ENCODE measurements at places on chromosomes 12 and 14.
A peak's percentile ranks its signal among the peaks of the same experiment; 100 is the strongest.

GRCh38 chr12:98951406-98951805 lies 306.3 kb downstream of the APAF1 start:
- DNase-seq: no peak

GRCh38 chr14:31336646-31337045 lies 83.7 kb downstream of the HEATR5A start:
- DNase-seq: no peak

DNA sequence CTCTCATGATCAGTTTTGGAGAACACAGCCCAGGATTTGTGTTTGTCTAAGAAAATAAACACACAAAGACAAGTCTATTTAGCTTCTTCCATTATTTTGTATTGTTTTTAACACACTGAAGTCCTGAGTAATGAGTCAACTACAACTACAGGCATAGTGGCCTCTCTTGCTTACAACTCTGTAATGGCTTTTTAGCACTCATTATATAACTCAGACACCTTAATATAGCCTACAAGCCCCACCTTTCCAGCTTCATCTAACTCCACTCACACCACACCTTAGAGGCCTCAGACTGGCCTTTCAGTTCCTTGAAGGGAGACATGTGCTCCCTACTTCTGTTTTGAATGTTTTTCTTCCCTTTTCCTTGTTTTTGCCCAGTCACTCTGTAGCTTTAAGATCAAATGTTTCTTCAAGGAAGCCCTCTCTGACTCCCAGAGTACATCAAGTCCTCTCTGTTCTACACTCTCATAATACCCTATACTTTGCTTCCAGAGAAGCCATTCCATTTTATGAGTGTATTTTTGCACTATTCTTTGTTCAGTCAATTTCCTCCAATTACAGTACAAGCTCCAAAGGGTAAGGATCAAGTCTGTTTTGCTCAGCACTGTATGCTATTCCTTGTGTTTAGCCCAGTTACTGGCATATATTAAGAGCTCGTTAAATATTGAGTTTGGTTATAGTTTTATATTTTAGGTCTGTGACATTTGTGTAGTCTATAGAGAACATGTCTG lies 233.6 kb upstream of the ARHGAP5 start:
- DNase-seq: no peak

DNA sequence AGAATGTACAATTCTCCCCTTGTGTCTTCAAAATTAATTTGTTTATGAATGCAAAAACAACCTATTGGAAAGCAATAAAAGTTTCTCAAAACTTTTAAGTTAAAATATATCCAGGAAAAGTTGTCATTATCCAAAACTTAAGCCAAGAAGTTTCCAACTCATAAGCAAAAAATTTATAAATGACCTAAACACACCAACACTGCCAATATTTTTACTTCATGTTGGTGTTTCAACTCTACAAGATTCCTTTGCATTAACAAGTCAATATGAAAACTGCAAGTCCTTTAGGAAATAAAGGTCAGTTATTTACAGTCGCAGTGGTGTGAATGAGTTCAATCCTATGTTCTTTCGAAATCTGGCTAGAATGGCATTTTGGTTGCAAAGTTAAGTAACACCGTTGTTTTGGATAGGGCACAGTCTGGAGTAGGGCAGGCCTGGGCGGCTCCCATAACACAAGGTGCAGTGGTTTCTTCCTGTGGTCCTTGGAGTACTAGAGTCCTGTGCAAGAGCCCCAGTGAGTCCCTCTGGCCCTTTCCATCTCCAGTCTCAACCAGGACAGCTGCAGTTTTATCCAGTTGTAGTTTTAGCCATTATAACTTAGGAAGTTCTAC lies 151.4 kb downstream of the MED13L start:
- DNase-seq: no peak

GRCh38 chr12:72276181-72276805 lies 4.1 kb downstream of the TRHDE start:
- DNase-seq: no peak

- peak; percentile 50 for DNase-seq
Observed at GRCh38 chr14:85471156-85471555, 58.8 kb upstream of the FLRT2 start.

GRCh38 chr14:97994020-97994531 lies 1196.9 kb downstream of the VRK1 start:
- DNase-seq: no peak

DNA sequence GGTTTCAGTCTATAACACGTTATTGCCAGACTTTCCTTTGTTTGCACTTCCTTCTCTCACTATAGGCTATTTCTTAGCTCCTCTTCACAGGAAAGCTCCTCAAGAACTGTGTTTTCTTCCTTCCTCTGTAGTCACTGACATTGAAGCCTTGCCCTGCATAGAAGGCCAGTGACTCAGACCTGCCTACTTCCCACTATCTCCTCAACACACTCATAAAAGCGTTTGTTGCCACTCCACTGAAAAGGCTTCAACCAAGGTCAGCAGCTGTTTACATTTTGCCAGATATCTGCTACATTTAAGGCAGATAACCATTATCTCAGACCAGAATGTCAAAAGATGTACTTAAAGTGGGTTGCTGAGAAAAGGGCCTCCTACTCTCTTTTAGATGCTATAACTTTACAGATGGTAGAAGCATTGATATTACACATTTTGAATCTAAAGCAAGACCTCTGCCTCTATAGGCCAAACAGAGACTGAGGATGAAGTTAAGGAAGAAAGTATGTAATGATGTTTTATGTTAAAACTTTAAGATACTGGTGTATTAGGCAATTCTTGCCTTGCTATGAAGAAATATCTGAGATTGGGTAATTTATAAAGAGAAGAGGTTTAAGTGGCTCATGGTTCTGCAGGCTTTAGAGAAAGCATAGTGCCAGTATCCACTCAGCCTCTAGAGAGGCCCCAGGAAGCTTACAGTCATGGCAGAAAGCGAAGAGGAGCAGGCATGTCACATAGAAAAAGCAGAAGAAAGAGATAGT lies 233.3 kb upstream of the FLRT2 start:
- no peak for DNase-seq

DNA sequence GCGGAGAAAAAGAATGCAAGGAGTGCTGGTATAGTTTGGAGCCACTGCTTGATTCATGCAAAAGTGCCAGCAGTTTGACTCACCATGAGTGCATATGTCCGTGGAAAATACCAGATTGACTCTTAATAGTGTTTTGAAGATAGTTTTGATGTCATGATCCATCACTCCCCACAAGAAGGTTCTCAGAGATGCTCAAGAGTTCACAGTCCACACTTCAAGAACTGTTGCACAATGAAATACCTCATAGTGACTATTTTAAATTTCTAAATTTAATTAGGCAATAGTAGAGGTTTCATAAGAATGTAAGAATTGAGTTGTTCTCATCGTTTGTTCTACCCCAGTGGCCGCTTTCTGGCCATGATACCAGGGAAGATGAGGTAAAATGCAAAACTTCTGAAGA lies 286.6 kb upstream of the RGS6 start:
- no peak for DNase-seq

DNA sequence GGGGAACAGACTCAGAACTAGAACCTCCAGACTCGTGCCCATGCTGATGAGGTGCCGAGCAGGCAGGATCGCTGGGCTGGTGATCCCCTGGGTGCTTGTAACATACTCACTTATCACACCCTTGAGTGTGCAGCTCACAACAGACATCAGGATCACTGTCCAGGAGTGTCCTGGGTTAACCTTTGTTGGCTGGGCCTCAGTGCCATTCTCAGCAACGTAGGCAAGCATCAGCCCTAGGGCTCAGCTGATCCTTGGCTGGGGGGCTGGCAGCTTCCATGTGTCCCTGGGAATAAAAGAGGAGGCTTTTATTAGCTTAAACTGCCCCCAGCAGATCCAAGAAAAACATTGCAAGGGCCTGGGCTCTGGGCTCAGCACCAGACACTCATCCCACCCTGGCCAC lies 1.6 kb downstream of the TMEM229B start:
- DNase-seq: no peak

DNA sequence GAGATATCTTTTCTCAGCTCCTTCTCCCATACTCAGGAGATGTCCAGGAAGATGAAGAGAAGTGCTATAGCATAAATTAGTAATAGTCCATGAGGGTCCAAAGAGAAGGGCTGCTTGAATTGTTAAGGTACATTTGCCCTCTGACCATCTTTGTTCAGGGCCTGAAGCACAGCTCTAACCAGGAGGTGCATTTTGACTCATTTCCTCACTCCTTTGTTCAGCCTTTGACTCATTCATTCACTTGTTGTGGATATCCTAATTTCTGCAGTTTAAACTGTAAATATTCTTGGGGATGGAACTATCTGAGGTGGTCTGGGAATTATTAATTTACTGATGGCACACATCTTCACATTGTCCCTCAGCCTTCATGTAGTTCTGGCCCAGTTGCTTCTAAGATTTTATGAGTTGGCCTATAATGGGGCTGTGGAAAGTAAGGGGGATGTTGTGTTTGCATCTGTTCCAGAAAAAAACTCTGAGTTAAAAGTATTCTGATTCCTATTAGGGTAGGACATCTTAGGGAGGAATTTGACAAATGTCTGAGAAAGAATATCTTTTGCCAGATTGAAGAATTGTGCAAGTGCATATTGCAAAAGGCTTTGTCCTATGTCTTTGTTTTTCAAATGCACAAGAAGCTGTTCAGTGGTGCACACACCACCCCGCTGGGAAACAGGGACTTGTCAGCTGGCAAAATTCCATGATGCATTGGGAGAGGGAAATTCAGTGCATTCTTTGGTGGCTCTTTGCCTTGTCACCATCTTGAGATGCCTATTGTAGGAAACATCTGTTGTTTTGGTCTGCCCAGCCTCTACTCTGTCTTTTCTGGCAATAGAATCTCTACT lies 22.1 kb downstream of the SMOC1 start:
- DNase-seq: no peak

- no peak for DNase-seq
Observed at GRCh38 chr12:10293570-10294227, 14.0 kb upstream of the KLRD1 start.

DNA sequence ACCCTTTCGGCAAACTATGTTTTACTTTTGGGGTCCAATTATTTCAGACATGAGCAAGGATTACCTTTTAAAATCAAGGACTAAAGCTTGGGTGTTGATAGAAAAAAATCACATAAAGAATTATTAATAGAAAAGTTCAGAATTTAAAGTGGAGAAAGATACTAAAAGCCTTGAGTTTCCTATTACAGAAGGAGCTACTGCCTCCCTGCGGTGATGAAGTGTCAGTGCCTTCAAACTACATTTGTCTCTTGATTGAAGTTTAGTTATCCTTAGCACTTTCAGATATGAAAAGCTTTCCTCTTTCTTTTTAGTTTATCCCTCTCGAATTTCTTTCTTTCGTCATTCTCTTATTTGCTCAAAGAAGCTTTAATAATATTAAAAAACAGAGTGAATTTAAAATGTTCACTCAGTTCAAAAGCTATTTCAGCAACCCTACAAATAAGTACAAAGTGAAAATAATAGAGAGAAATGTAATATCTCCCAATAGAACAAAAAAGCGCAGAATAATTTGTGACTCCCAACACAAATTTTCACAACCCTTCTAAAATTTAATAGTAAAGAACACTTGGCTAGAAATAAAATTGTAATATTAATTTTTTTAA lies 87.6 kb downstream of the SEC23A start:
- peak; percentile 5 for DNase-seq

GRCh38 chr12:104189915-104190555 lies 25.5 kb upstream of the TXNRD1 start:
- DNase-seq: peak; percentile 47

- DNase-seq: no peak
Observed at GRCh38 chr14:101090976-101091375, 187.5 kb upstream of the RTL1 start.

DNA sequence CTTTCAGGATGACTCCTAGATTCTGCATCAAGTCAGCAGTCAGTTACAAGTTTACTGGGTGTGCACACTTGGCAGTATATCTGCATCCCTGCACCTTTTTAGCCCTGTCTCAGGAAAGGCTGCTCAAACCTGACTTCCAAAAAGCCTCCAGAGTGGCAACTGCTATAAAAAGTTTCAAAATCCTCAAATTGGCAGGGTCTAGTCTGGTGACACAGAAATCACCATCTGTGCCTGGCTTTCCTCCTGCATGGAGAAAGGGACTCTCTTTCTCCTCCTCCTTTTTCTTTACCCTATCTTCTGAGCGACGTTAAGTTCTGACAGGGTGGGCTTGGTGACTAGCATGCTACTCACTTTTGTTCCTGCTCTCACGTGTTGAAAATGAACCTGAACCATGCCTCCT lies 679.5 kb downstream of the C12orf50 start:
- no peak for DNase-seq

DNA sequence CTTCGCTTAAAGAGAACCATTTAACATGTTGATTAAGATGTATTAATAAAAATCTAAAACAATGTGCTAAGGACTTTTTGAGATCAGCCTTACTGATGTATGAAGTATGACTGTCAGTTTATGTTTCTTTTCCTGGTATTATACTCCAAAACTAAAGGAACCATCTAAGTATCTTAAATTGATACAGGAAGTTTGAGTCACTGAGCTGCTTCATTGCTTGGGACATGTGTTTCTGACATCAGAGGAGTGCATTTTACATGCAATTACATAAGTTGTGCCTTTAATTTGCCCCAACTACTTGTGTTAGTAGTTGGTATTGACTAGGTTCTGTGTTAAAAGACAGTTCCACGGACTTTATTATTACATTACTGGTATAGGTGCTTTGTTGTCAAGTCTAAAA lies 50.9 kb downstream of the PROX2 start:
- peak; percentile 35 for DNase-seq

- DNase-seq: no peak
Observed at GRCh38 chr14:74395094-74395493, 30.9 kb downstream of the SYNDIG1L start.

- no peak for DNase-seq
Observed at GRCh38 chr14:37413504-37414003, 181.5 kb downstream of the FOXA1 start.

DNA sequence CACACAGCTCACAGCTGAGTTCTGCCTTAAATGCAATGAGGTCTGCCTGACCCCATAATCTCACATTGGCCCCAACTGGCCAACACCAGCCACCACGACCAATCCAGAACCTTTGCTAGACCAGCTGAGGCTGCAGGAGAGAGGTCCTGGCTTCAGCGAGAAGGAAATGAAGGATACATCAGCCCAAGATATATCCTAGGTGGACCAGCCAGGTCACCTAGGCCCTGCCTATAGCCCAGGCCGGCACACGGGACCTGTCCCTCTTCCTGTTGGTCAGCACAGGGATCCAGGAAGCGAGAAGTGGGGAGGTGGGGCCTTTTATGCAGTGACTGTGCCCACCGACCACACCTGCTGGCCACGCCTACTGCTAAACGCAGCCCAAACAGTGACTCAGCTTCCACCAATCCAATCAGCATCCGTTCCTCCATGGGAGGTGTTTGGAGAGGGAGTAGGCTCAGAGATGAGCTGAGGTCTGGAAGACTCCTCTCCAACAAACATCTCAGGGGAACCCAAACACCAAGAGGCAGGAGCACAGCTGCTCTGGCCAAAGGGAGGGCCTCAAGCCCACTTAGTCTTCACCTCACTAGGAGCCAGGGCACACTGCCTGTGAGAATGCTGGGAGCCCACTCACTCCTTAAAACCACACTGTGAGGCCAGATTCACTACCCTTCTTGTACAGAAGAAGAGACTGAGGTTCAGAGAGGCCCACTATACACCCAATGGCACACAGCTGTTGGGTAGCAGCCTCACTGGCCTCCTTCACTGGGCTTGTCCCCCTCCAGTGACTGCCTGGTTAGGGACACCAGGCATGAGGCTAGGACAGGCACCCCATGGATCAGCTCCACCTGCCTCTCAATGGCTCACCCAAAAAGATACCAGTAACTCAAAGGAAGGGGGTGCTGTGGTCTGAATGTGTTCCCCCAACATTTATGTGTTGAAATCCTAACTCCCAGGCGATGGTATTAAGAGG lies 51.3 kb upstream of the PPP2R5C start:
- DNase-seq: no peak

- no peak for DNase-seq
Observed at GRCh38 chr14:92613008-92613658, 99.6 kb downstream of the RIN3 start.

Measured in AG09319 (cell line).